ENCODE measurements at places on chromosomes 12 and 14.

DNA sequence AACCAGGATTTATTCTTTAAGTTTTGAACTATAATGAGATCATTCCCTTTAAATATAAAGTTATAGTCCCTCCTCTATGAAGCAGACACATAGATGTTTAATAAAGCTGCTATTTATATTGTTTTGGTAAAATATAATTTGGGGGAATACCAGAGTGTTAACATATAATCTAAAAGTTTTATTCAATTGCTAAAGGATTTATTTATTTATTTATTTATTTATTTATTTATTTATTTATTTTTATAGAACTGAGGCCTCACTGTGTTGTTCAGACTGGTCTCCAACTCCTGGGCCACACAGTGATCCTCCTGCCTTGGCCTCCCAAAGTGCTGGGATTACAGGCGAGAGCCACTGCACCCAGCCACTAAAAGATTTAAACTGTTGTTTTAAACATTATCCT, 98.6 kb downstream of the KICS2 start:
- DNase-seq, result no peak

- DNase-seq, result no peak
These were observed 177.3 kb upstream of the BMP4 start for GRCh38 chr14:54133896-54134295.

DNA sequence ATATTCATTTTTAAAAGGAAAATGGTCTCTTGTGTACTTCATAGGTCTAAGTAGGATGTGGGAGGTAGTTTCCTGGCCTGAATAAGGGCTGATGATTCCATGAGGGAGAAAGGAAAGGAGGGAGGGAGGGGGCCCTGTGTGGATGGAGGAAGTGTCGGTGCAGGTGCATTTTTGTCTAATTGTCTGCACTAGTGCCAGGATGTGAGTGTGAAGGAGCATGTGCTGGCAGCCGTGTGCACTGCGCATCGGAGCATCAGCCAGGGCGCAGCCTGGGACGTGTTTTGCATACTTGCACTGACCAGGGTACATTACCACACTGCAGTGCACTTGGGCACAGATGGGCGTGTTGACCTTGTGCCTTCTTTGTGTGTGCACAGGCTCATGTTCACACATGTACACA, 29.2 kb downstream of the SMUG1 start:
- DNase-seq, result no peak

- no peak for DNase-seq
These were observed 65.1 kb upstream of the ETV6 start for GRCh38 chr12:11584221-11584855.

GRCh38 chr14:78103271-78103670, 66.9 kb upstream of the NRXN3 start:
- DNase-seq, result no peak

DNA sequence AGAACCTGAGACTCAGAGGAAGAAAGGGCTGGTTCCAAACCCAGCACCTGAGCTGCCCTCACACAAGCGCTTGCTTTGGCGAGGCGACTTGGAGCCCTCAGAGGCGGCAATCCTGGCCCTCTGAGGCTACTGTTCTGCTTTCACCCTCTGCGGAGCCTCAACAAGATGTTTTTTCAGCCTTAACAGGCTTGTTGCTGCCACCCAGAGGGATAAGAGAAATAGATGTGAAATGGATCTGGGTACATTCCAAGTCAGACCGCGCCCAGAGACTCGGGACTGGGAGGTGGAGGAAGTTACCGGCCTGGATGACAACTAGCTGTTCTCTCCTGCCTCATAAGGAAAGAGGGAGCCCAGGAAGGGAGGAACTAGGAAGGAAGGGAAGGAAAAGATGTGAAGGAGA, 89.6 kb downstream of the TTC7B start:
- peak; percentile 71 for DNase-seq
